Posterior vena cava (tissue), 2 donors: ENCODE measurements at places on chromosomes 2 and 18. TPM values are rescaled to one million over a fixed set of nuclear protein-coding genes. Genes with fewer than 3 reads are reported as not detected.

Gene REG3G
- 0.52 TPM for total RNA-seq

Gene GPR155
- total RNA-seq: 10.4 TPM

Gene SCN2A
- 0.62 TPM for total RNA-seq

- DNase-seq: no peak
Measured at GRCh38 chr2:46879511-46879910, 36.1 kb downstream of the MCFD2 start.

- DNase-seq: no peak
Measured at GRCh38 chr2:173153301-173153885, 77.7 kb downstream of the MAP3K20 start.

GRCh38 chr2:419687-420317 lies 131.9 kb upstream of the ALKAL2 start:
- DNase-seq: no peak

DNA sequence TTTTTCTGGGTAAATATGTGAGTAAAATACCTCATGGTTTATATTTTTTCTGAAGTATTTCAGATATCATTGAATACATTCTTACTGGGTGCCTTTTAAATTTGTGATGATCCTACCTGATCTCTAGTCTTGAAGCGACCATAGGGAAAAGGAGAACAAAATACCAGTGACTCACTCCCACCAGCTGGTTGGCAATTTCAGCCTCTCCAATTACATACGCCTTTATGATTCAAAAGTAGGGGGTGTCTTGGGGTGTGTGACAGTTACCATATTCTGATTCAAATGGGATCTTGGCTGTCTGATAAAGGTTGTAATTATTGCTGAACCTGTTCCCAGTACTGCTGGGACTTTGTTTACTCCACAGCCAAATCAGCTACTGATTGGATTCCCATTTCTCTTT lies 175.9 kb upstream of the NXPH2 start:
- DNase-seq: no peak

GRCh38 chr2:23789012-23789411 lies 137.9 kb downstream of the ATAD2B start:
- DNase-seq: no peak

DNA sequence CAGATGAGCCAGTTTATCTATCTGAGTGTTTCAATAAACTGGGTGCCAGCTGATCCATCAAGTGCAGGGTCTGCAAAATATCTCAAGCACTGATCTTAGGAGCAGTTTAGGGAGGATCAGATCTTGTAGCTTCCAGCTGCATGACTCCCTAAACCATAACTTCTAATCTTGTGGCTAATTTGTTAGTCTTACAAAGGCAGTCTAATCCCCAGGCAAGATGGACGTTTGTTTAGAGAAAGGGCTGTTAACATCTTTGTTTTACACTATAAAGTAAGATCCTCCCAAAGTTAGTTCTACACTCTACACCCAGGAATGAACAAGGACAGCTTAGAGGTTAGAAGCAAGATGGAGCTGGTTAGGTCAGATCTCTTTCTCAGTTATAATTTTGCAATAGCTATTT lies 28.7 kb upstream of the HNMT start:
- DNase-seq: no peak
